ENCODE measurements at places on chromosomes 3 and 15.

DNA sequence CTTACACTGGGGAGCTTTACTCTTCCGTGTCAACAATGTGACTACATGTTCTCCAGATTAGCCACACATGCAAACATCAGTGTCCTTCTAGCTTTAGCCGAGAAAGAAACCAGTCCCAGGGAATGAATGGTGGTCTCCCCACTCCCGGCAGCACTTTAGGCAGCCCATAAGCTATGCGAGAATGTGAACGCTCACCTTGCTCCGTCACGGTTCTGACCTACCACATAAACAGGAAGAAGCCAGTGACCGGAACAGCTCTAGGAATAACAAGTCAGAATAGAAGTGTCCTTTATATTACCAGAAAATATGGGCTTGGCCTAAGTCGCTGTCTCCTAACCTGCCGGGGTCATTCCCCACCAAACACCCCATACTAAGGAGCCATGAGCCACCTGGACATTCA lies 98.0 kb upstream of the ABHD17C start:
- no peak overlapping the region for H3K4me3 ChIP-seq
- no peaks in the 10 kb centered on the region for H3K36me3 ChIP-seq
- H3K27ac ChIP-seq = no peak overlapping the region
- peaks cover 7% of the 10 kb centered on the region for H3K4me1 ChIP-seq
- DNase-seq = no peak

DNA sequence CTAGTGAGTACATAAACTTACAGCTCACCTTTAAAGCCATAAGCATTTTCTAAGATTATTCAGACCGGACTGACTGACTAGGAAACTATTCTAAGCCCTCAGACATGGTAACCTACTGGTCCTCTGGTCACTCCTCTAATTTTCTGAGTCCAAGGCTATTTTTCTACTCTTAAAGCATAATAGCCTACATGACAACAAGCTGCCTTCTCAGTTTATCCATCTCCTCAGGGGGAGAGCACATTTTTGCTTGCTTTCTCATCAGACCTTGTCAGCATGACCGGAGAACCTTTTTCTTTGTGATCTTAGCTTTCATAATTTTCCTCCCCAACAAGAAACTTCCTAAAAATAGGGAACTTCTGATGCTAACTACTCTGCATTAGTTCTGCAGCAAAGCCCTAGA lies 38.4 kb downstream of the UBP1 start:
- no peaks in the 10 kb centered on the region for H3K27me3 ChIP-seq
- H3K27ac ChIP-seq = no peak overlapping the region
- H3K4me3 ChIP-seq = no peak overlapping the region
- no peak for DNase-seq
- H3K36me3 ChIP-seq = peaks cover 94% of the 10 kb centered on the region

DNA sequence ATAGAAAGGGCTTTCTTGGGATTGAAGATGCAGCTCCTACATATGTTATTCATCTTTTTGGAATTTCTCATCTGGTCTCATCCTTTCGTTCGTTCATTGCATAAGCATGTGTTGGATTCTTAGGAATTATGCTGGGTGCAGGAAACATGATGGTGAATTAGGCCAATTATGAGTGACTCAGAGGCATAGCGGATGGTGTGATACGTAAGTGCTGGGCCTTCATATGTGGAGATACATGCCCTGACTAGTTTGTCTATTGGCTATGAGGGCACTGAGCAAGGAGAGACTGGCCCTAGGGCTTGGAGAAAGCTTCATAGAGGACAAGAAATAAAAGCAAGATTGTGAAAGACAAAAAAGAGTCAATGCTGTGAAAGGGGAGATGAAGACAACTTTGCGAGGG lies 235.1 kb downstream of the MYRIP start:
- H3K36me3 ChIP-seq = no peaks in the 10 kb centered on the region
- H3K27me3 ChIP-seq = no peaks in the 10 kb centered on the region
- H3K4me1 ChIP-seq = no peaks in the 10 kb centered on the region

- H3K27ac ChIP-seq = peak overlapping the region; percentile 49
- no peak overlapping the region for H3K4me3 ChIP-seq
- H3K36me3 ChIP-seq = peaks cover 16% of the 10 kb centered on the region
- no peaks in the 10 kb centered on the region for H3K27me3 ChIP-seq
- DNase-seq = no peak
Observed at GRCh38 chr3:37680401-37680800, 181.3 kb upstream of the CTDSPL start.

DNA sequence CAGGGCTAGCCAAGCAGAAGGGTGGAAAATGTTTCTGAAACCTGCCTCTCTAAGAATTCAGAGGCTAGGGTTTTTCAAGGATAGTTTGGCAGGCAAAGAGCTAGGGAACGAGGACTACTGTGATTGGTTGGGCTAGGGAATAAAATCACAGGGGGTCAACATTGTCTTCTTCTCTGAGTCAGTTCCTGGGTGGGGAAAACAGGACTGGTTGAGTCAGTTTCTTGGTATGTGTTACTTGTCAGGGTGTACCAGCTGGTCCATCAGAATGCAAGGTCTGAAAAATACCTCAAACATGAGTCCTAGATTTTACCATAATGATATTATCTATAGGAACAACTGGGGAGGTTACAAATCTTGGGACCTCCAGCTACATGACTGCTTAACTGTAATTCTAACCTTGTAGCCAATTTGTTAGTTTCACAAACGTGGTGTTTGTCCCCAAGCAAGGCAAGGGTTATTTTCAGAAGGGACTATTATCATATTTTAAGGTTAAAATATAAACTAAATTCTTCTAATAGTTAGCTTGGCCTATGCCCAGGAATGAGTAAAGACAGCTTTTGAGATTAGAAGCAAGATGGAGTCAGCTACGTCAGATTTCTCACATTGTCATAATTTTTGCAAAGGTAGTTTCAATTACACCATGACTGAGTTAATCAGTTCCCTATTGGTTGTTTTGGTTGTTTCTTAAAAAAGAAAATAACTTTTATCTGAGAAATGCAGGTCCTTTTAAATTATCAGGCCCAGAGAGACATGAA lies 231.5 kb downstream of the ALCAM start:
- no peak for DNase-seq
- no peak overlapping the region for H3K4me3 ChIP-seq
- H3K27me3 ChIP-seq = no peaks in the 10 kb centered on the region
- no peak overlapping the region for H3K27ac ChIP-seq

GRCh38 chr3:114071786-114072185 lies 15.2 kb downstream of the QTRT2 start:
- H3K4me3 ChIP-seq = no peak overlapping the region
- no peaks in the 10 kb centered on the region for H3K27me3 ChIP-seq
- no peak for DNase-seq

GRCh38 chr3:4580346-4581123 lies 87.4 kb downstream of the ITPR1 start:
- DNase-seq = peak; percentile 30
- peak overlapping the region; percentile 78 for H3K27ac ChIP-seq
- peaks cover 65% of the 10 kb centered on the region for H3K4me1 ChIP-seq
- no peaks in the 10 kb centered on the region for H3K36me3 ChIP-seq
- H3K4me3 ChIP-seq = no peak overlapping the region

DNA sequence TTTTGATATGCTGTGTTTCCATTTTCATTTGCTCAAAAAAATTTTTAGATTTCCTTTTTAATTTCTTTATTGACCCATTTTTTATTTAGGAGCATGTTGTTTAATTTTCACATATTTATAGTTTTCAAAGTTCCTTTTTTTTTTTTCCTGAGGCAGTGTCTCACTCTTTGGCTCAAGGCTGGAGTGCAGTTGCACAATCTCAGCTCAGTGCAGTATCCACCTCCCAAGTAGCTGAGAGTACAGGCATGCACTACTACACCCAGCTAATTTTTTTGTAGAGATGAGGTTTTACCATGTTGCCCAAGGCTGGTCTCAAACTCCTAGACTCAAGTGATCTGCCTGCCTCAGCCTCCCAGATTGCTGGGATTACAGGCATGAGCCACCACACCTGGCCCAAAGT lies 36.2 kb downstream of the PFN2 start:
- peaks cover 29% of the 10 kb centered on the region for H3K4me1 ChIP-seq
- peak; percentile 33 for DNase-seq
- H3K4me3 ChIP-seq = no peak overlapping the region

- no peak overlapping the region for H3K4me3 ChIP-seq
- no peak overlapping the region for H3K27ac ChIP-seq
- H3K4me1 ChIP-seq = peaks cover 9% of the 10 kb centered on the region
Observed at GRCh38 chr3:195556390-195556789, 13.3 kb upstream of the PPP1R2 start.

GRCh38 chr3:37899101-37899707 lies 37.5 kb downstream of the CTDSPL start:
- H3K27ac ChIP-seq = no peak overlapping the region
- DNase-seq = no peak
- no peaks in the 10 kb centered on the region for H3K27me3 ChIP-seq
- H3K4me3 ChIP-seq = no peak overlapping the region
- H3K4me1 ChIP-seq = peaks cover 65% of the 10 kb centered on the region

DNA sequence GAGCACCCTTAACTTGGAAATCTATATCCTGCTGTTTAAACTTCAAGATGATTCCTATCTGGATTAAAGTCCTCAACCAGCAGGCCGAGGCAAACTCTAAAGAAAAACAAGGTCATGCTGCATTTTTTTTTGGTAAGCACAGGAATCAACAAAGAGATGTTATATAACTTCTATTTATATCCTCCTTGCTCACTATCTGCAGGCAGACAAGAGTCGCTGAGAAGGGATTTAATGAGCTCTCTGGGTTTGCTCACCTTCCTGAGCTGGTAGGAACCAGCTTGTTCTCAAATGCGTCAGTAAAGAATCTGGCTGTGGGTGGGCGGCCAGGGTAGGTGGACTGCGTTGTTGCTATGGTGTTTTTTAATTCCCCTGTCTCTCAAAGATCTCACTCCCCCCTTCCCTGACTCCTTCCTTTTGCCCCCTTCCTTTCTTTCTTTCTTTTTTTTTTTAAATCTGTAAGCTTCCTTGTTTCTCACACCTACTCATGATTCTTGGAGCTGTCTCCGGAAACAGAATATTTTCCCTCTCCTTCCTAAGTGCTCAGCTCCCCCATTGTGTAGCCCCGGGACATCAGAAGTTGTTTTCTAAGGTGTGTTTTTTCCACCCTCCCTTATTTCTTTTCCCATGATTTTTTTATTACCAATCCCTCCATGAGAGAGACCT lies 228.8 kb upstream of the BHLHE40 start:
- H3K36me3 ChIP-seq = no peaks in the 10 kb centered on the region
- H3K4me3 ChIP-seq = peak overlapping the region; percentile 35
- H3K27ac ChIP-seq = peak overlapping the region; percentile 86
- H3K4me1 ChIP-seq = peaks cover 75% of the 10 kb centered on the region
- DNase-seq = no peak
- no peaks in the 10 kb centered on the region for H3K27me3 ChIP-seq

DNA sequence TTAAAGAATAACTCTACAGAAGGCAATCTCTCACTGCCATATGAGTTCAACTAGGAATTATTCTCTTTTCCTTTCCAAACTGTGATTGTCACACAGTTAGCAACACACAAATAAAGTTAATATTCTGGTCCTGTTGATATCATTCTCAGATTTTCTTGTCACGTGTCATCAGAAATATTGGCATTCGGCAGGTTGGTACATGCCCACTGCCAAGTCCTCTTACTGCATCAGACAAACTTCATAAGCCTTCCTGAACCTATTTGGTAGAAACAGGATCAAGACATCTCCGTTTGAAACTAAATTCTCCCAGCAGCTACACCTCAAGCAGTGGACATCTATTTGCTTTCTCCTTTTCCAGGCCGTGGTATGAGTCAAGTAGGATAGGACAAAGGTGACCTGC lies 177.9 kb upstream of the SOX2 start:
- H3K36me3 ChIP-seq = no peaks in the 10 kb centered on the region
- H3K27ac ChIP-seq = no peak overlapping the region
- H3K4me3 ChIP-seq = no peak overlapping the region
- DNase-seq = no peak
- H3K27me3 ChIP-seq = no peaks in the 10 kb centered on the region

GRCh38 chr3:119508172-119508845 lies 10.0 kb downstream of the TIMMDC1 start:
- no peak overlapping the region for H3K27ac ChIP-seq
- peaks cover 24% of the 10 kb centered on the region for H3K4me1 ChIP-seq
- no peaks in the 10 kb centered on the region for H3K27me3 ChIP-seq
- no peak for DNase-seq

DNA sequence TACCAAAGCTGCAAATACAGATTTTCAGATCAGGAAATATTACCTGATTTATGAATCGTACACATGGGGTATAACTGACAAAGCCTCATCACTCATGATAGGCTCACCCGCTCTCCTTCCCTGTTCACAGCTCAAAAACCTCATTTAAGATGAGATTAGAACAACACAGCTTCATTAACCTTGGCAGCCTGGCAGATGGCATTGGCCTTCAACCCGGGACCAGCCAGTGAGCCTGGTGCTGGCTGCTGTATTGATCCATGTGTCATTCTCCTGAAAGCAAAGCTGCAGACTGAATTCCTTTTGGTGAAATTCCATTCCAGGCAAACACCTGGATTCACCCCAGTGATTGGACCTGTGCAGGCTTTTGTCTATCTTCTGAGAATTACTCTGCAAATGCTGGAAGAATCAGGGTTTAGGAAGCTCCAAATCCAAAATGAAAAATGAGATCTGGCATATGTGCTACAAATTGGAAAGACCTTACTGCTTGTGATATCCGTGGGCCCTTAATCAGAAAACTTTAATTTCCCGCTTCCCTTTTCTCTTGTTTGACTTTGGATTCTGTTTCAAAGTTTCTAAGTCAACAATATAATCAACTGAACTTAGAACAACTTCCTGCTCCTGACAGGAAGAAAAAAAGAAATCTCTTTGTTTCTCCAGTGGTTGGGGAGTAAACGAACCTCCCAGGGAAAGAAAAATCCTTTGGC lies 189.1 kb upstream of the KBTBD8 start:
- no peak overlapping the region for H3K27ac ChIP-seq
- H3K4me1 ChIP-seq = peaks cover 4% of the 10 kb centered on the region
- no peaks in the 10 kb centered on the region for H3K36me3 ChIP-seq
- no peaks in the 10 kb centered on the region for H3K27me3 ChIP-seq
- H3K4me3 ChIP-seq = no peak overlapping the region

DNA sequence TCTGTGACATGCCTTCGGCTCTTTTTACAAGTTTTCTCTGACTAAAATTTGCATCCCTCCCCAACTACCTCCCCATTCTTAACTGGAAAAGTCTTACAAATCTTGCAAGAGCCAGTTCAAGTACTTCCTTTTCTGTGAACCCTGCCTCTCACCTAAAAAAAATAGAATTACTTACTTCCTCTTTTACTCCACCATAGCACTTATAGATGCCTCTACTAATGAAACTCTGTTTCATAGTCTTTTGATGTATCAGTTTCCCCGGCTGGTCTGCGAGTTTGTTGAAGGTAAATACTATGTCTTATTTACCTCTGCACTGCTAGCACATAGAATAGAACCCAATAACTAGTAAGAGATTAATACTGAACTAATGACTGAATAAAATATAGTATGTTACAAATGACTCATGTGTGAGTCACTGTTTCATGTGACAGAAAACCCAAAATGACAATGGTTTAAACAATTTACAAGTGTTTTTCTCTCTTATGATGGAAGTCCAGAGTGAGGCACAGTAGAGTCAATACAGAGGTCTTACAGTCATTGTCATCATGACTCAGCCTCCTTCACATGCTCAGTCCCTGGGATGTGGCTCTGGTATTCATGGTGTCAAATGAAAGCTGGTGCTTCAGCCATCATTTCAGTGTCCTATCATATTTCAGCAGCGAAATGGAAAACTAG lies 393.5 kb downstream of the RSL24D1 start:
- no peaks in the 10 kb centered on the region for H3K36me3 ChIP-seq
- H3K27me3 ChIP-seq = no peaks in the 10 kb centered on the region

- H3K4me1 ChIP-seq = peaks cover 26% of the 10 kb centered on the region
- H3K36me3 ChIP-seq = no peaks in the 10 kb centered on the region
- DNase-seq = peak; percentile 35
- H3K4me3 ChIP-seq = no peak overlapping the region
- peaks cover 37% of the 10 kb centered on the region for H3K27me3 ChIP-seq
- H3K27ac ChIP-seq = no peak overlapping the region
Observed at GRCh38 chr15:88247914-88248313, 8.6 kb downstream of the NTRK3 start.

- H3K4me3 ChIP-seq = no peak overlapping the region
- no peak overlapping the region for H3K27ac ChIP-seq
Observed at GRCh38 chr3:29412110-29412509, 131.2 kb downstream of the RBMS3 start.

Data from left ventricle myocardium inferior (tissue), 1 donor.